CD4-positive, alpha-beta T cell (primary cell): ENCODE measurements at places on chromosomes 1 and 21.

- DNase-seq, result no peak
Measured at GRCh38 chr21:41168391-41169257, 664 bp downstream of the BACE2 start.

DNA sequence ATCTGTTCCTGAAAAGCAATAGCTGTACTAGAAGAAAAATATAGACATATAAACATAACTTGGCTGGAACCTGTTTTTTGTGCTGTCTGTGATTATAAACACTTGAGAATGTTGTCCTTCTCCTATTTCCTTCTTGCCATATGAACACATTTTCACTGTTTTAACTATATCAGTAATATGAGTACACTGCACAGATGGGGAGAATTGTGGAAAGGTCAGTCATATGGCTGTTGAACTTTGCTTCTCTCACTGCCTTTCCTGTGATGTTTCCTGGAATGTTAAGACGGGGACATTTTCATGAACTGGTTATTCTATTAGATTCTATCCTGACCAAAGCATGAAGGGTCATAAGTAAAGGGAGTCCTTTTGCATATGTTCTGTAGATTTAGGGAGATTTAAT is 24.9 kb downstream of the HMCN1 start:
- DNase-seq, result no peak

DNA sequence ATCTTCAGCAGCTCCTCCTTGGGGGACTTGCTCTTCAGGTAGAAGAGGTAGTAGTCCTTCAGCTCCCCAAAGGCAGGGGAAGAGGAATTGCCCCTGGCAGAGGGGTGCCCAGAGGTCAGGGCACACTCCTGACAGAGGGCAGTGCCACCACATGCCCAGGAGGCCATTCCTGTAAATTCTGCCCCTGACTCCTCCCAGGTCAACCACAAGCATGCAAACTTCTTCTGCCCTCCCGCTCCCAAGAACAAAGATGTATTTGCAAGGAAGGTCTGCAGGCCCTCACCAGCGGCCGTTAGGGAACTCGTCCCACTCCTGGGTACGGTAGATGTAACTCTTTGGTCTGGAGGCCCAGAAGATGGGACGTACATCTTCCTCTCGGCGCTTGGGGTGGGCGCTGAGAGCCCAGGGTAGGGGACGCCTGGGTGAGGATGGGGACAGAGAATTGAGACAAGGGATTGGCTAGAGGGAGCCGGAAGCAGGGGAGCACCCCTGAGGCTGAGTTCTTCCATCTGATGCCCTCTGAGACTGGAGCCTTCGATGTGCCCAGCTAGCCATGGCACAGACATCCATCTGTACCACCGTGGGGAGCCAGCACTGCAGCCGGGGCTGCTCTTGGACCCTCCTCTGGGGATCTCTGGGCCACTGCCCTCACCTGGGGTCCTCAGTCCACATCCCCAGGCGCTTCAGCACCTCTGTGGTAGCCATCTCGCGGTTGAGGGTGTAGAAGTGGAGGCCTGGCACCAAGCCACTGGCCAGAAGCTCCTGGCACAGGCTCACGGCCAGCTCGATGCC is 11.1 kb downstream of the MTHFR start:
- no peak for DNase-seq

GRCh38 chr21:42959728-42960127 is 14.6 kb upstream of the PKNOX1 start:
- DNase-seq, result no peak

- DNase-seq, result peak; percentile 79
Measured at GRCh38 chr21:42063571-42064521, 7.3 kb upstream of the UMODL1 start.
